ENCODE measurements at places on chromosomes 1 and 21. TPM values are rescaled to one million over a fixed set of nuclear protein-coding genes. Genes with fewer than 3 reads are reported as not detected.
A peak's percentile ranks its signal among the peaks of the same experiment; 100 is the strongest.

- H3K36me3 ChIP-seq: no peaks in the 10 kb centered on the region
- no peak overlapping the region for H3K4me3 ChIP-seq
- H3K4me1 ChIP-seq: peaks cover 4% of the 10 kb centered on the region
Measured at GRCh38 chr1:119674835-119675289, 26.8 kb upstream of the ZNF697 start.

GRCh38 chr1:244273845-244274619, 177.7 kb downstream of the ADSS2 start:
- H3K4me3 ChIP-seq: no peak overlapping the region
- no peaks in the 10 kb centered on the region for H3K27me3 ChIP-seq
- H3K36me3 ChIP-seq: no peaks in the 10 kb centered on the region
- no peak for DNase-seq
- no peak overlapping the region for H3K27ac ChIP-seq

DNA sequence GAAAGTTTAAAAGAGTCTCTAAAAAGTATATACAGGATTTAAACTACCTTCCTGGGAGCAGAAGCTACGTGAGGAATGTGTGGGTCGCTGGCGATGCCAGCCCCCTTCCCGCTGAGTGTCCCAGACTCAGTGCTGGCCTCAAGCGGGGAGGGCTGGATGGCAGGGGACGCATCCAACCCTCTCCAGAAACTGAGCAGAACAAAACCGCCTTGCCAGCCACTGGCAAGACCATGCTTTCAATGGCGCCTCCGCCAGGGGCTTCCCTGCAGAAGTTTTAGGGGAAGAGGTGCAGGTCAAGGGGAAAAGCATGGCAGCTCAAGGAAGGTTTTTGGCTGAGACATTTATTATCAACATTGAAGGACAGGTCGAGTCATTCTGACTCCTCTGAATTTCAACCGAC, 26.1 kb downstream of the NADK start:
- no peaks in the 10 kb centered on the region for H3K4me1 ChIP-seq
- no peak overlapping the region for H3K4me3 ChIP-seq
- no peaks in the 10 kb centered on the region for H3K27me3 ChIP-seq
- H3K27ac ChIP-seq: no peak overlapping the region

GRCh38 chr21:32597205-32597604, 11.9 kb upstream of the TCP10L start:
- DNase-seq: no peak
- peaks cover 18% of the 10 kb centered on the region for H3K36me3 ChIP-seq
- no peak overlapping the region for H3K27ac ChIP-seq
- H3K4me3 ChIP-seq: no peak overlapping the region
- no peaks in the 10 kb centered on the region for H3K27me3 ChIP-seq

- DNase-seq: peak; percentile 57
- H3K4me1 ChIP-seq: peaks cover 25% of the 10 kb centered on the region
Measured at GRCh38 chr1:22018583-22019559, 17.4 kb downstream of the CELA3A start.

DNA sequence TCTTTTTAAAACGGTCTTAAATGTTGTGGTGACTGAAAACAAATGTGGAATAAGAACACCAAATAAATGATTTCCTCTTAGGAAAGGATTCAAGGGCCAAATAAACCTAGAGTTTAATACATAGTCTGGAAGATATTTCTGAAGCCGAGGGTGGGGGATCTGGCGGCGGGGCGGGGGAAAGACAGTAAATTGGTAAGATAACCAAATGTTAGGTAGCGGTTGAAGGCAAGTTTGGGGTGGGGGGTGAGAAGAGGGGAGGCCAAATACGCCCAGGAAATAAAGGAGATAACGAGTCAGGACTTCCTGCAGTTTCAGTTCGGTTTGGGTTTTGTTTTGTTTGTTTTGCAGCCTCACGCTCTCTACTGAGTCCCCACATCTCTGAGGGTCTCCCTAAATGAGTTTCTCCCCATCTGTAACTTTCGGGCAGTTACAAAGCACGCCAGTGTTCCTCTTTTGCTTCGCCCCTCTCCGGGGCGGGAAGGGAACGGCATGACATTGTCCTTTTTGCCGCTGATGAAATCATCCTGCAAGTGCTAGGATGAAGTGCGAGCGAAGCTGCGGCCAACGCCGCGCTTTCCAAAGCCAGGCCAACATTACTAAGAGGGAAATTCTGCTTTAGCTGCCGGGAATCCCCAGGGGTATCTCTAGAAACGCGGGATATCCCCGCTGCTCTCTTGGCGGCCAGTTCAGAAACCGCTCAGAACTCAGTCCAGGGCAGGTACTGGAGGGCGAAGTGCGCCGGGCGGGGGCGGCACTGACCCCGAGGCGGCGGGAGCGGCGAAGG, 844 bp downstream of the NIBAN1 start:
- H3K4me3 ChIP-seq: peak overlapping the region; percentile 93
- no peaks in the 10 kb centered on the region for H3K36me3 ChIP-seq
- H3K27me3 ChIP-seq: no peaks in the 10 kb centered on the region
- peaks cover 41% of the 10 kb centered on the region for H3K4me1 ChIP-seq

- DNase-seq: peak; percentile 94
- no peaks in the 10 kb centered on the region for H3K36me3 ChIP-seq
- H3K27ac ChIP-seq: peak overlapping the region; percentile 84
- H3K4me3 ChIP-seq: peak overlapping the region; percentile 97
- H3K4me1 ChIP-seq: peaks cover 27% of the 10 kb centered on the region
Measured at GRCh38 chr1:51729156-51729823, 112.4 kb downstream of the OSBPL9 start.

GRCh38 chr1:199264283-199264682, 625.4 kb downstream of the PTPRC start:
- no peak overlapping the region for H3K27ac ChIP-seq
- no peaks in the 10 kb centered on the region for H3K4me1 ChIP-seq
- no peaks in the 10 kb centered on the region for H3K36me3 ChIP-seq
- H3K4me3 ChIP-seq: no peak overlapping the region

- H3K27me3 ChIP-seq: no peaks in the 10 kb centered on the region
- H3K36me3 ChIP-seq: no peaks in the 10 kb centered on the region
- H3K27ac ChIP-seq: no peak overlapping the region
- no peak for DNase-seq
- H3K4me1 ChIP-seq: peaks cover 80% of the 10 kb centered on the region
- H3K4me3 ChIP-seq: no peak overlapping the region
Measured at GRCh38 chr1:171507435-171507834, 22.1 kb downstream of the PRRC2C start.

DNA sequence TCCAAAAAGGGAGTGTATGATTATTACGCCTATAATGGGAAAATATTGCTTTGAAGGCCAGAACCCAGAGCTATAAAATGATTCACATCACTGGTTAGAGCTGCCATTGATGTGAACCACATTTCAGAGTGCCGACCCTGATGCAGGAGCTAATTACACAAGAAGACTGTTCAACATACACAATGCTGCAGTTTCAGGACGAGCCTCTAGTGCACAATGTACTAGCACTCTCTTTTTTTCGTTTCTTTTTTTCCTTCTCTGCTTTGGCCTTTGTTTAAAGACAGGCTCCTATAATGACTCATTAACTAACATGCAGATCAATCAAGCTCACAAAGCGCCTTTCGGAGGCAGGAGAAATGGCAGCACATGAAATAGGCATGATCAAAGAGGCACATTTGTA, 66.0 kb upstream of the HMGB4 start:
- H3K4me1 ChIP-seq: no peaks in the 10 kb centered on the region
- no peak overlapping the region for H3K4me3 ChIP-seq
- no peaks in the 10 kb centered on the region for H3K27me3 ChIP-seq
- no peak overlapping the region for H3K27ac ChIP-seq

GRCh38 chr1:156259805-156260204, 11.9 kb upstream of the PAQR6 start:
- no peaks in the 10 kb centered on the region for H3K27me3 ChIP-seq
- H3K4me3 ChIP-seq: no peak overlapping the region
- H3K27ac ChIP-seq: no peak overlapping the region

DNA sequence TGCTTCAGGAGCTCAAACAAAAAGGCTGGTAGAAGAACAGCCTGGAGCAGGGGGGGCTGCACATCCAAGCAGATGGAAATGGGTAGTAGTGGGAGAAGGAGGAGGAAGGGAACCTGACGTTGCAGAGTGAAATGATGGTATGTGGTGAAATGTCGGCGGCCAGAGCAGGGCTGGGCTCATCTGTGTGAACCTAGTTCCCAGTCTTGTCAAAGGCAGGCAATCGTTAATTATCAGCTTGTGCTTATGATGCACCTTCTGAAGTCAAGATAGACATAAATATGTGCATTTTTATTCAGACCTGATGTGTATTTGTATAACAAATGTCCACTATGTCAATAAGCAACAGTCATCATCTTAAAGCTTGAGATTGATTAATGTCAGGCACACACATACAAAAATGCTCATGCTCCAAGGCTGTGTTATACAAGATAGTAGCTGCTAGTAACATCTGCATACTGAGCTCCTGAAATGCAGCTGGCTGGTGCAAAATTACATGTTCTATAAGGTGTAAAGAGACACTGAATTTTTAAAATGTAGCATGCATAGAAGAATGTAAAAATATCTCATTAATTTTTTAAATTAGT, 10.6 kb upstream of the ATP6V1G3 start:
- peaks cover 33% of the 10 kb centered on the region for H3K4me1 ChIP-seq
- H3K4me3 ChIP-seq: no peak overlapping the region

GRCh38 chr1:160161965-160162705, 10.7 kb downstream of the ATP1A4 start:
- H3K36me3 ChIP-seq: no peaks in the 10 kb centered on the region
- no peak overlapping the region for H3K4me3 ChIP-seq
- H3K4me1 ChIP-seq: no peaks in the 10 kb centered on the region
- H3K27ac ChIP-seq: no peak overlapping the region

DNA sequence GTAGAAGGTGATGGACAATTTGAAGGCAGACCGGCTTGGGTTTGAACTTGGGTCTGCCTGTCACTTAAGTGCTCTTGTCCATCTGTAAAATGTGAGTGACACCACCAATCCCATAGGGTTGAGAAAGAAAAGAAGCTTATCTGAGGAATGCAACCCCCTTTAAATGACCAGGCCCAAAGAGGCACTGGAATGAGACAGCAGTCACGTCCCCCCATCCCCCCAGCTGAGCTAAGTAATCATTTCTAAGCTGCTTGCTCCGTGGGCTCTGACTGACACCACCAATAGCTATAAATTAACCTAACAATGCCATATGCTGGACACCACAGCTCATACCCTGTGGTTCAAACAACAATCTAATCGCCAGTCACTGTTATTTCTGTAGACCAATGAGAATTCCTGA, 15.1 kb downstream of the LCA5L start:
- H3K4me1 ChIP-seq: no peaks in the 10 kb centered on the region
- no peaks in the 10 kb centered on the region for H3K36me3 ChIP-seq
- H3K27ac ChIP-seq: no peak overlapping the region
- H3K4me3 ChIP-seq: no peak overlapping the region
- no peak for DNase-seq

DNA sequence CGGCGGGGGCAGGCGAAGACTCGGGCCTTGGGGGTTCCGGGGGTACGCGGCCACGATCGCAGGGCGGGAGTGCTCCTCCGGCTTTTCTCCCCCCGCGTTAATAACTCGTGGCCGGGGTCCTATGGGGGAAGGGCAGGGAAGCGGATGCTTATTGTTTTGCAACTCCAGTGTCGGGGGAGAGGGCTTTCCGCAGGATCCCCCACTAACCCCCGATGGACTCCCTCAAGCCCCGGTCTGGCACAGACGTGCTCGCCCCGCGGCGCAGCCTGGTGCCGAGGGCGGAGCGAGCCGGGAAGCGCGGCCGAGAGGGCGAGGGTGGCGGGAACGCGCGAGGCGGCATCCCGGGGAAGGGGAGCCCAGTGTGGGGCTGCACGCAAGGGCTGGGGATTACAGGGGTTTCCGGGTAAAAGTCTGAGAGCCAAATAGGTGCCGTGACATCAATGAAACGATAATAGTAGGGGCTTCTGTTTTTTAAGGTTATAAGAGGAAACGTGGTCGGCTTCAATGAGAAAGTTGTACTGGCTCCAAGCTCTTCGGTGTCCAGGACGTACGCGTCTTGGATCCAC, 772 bp downstream of the UCK2 start:
- peak overlapping the region; percentile 76 for H3K27ac ChIP-seq
- H3K4me1 ChIP-seq: peaks cover 15% of the 10 kb centered on the region
- peak; percentile 42 for DNase-seq
- H3K36me3 ChIP-seq: no peaks in the 10 kb centered on the region
- no peaks in the 10 kb centered on the region for H3K27me3 ChIP-seq

DNA sequence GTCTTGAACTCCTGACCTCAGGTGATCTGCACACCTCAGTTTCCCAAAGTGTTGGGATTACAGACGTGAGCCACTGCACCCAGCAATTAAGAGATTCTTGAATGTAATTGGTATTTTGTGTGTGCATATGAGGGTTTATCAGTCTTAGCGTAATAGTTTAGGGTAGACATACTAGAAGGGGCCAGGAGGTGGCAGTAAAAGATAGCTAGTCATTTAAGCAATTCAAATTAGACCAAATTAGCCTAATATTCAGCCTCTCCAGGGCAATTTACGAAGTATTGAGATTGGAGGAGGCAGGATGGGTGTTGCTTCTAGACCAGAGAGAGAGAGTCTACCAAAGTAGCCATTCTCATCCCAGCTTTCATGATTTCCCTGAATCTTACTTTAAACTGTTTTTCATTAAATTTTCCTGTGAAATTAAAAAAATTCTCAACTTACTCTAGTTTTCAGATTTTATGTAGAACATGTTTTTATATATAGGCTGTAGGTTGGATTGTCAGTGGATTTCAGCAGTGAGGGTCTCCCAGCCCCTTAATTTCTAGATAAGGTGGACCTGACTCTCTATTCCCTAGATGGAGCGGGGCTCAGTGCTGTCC, 119.7 kb downstream of the HHAT start:
- H3K4me3 ChIP-seq: no peak overlapping the region
- peaks cover 6% of the 10 kb centered on the region for H3K4me1 ChIP-seq
- H3K27me3 ChIP-seq: no peaks in the 10 kb centered on the region
- H3K36me3 ChIP-seq: no peaks in the 10 kb centered on the region

Gene MAP1LC3C
- total RNA-seq: not detected

Gene S100A2
- 0.81 TPM for total RNA-seq

Gene AIM2
- 41.1 TPM for total RNA-seq

Gene CGN
- total RNA-seq: 1.6 TPM

Data from CD8-positive, alpha-beta memory T cell (primary cell).